ENCODE measurements at places on chromosomes 13 and 19.

DNA sequence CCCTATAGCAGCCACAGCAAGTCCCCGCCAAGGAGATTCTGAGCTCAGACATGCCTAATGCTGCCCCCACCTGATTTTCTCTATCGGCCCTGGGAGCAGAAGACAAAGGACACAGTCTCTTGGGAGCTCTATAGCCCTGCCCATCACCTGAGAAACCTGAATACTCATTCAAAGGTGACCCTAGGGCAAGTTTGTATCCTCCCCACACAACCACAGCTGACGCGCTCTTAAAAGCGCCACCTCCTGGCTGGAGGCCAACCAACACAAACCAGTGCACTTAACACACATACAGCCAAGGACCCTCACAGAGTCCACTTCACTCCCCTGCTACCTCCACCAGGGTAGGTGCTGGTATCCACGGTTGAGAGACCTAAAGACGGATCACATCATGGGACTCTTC lies 8.8 kb upstream of the IGFL4 start:
- no peaks in the 10 kb centered on the region for H3K36me3 ChIP-seq
- peaks cover 72% of the 10 kb centered on the region for H3K27me3 ChIP-seq
- H3K4me1 ChIP-seq: no peaks in the 10 kb centered on the region
- no peak overlapping the region for H3K4me3 ChIP-seq

GRCh38 chr13:22399801-22400420 lies 729.0 kb downstream of the FGF9 start:
- H3K4me3 ChIP-seq: no peak overlapping the region
- no peak for DNase-seq
- H3K27me3 ChIP-seq: no peaks in the 10 kb centered on the region
- no peaks in the 10 kb centered on the region for H3K36me3 ChIP-seq

DNA sequence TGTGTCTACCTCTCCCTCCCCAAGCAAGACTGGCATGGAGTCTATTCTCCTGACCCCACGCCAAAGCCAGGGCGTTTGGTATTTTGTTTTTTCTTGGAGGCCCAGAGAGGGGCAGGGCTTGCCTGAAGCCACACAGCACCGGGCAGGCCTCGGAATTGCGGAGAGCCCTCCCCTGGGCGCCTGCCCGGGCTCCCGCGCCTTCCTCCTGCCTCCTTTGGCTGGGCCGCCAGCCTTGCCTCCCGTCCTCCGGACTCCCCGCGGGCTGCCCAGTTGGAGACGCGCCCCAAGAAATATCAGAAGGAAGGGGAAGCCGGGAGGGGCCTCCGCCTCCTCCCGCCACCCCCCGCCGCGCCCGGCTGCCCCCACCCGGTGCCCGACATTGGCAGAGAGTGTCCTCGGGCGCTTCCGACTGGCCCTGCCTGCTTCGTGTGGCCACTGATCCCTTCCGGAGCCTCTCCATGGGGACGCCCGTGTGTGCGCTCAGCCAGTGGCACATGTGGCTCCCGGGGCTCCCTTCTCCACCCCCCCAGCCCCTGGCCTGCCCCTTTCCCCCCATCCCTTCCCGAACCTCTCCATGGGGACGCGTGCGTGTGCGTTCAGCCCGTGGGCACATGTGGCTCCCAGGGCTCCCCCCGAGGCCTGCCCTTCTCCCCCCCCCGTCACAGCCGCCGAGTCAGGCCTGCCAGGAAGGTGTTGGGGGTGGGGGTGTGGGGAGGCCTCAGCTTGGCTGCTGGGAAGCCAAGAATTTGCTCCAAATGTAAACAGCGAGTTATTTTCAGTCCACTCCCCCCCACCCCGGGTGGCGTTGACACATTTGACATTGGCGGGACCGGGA lies 37.3 kb downstream of the NFIC start:
- no peaks in the 10 kb centered on the region for H3K36me3 ChIP-seq
- peaks cover 17% of the 10 kb centered on the region for H3K27me3 ChIP-seq
- no peak overlapping the region for H3K4me3 ChIP-seq

DNA sequence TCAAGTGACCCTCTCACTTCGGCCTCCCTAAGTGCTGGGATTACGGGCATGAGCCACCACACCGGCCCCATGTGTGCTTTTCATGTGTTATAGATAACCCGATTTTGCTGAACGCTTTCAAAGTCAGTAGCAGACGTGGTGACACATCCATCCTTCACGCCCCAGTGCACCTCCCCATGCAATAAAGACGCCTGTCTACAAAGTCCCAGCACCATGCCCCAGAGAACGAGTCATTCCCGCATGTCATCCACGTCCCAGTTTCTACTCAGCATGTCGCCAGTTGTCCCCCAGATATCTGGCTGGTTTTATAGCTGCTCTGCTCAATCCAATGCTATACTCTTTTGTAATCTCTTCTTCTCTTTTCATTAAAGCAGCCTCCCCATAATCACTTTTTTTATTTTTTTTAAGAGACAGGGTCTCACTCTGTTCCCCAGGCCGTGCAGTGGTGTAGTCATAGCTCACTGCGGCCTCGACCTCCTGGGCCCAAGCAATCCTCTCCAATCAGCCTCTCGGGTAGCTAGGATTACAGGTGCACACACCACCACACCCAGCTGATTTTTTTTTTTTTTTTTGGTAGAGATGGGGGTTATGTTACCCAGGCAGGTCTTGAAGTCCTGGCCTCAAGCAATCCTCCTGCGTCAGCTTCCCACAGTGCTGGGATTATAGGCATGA lies 42.5 kb downstream of the DNM2 start:
- no peaks in the 10 kb centered on the region for H3K27me3 ChIP-seq
- no peak for DNase-seq
- peak overlapping the region; percentile 19 for H3K4me3 ChIP-seq
- peaks cover 4% of the 10 kb centered on the region for H3K36me3 ChIP-seq

GRCh38 chr13:33846303-33847062 lies 28.5 kb downstream of the RFC3 start:
- no peak overlapping the region for H3K27ac ChIP-seq
- no peaks in the 10 kb centered on the region for H3K27me3 ChIP-seq
- no peak for DNase-seq
- H3K4me1 ChIP-seq: no peaks in the 10 kb centered on the region
- H3K4me3 ChIP-seq: no peak overlapping the region

DNA sequence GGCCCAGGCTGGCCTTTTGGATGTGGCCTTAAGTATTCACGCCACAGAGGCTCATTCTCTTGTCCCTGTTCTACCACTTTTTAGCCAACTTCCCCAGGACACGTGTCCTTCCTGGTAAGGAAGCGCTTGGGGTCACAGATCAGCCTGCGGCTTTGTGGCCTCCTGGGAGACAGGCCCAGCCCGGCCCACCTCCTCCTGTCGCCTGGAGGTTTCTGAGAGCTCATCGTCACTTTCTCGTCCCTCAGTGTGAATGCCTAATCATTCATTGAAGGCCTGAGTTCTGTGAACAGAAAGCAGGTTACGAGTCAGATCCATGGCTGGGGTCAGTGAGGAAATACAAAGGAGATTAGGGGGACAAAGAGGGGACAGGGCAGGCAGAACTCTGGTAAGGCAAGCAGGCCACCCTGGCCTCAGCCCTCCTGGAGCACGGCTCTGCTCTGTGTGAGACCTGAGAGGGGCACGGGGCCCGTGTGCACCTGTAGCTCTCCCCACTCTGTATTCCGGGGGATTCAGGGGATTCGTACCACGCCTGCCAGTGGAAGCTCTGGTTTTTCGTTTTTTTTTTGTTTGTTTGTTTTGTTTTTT lies 38.6 kb upstream of the TSHZ3 start:
- H3K36me3 ChIP-seq: no peaks in the 10 kb centered on the region
- peaks cover 83% of the 10 kb centered on the region for H3K27me3 ChIP-seq
- H3K27ac ChIP-seq: peak overlapping the region; percentile 62
- DNase-seq: peak; percentile 19

- DNase-seq: no peak
- no peak overlapping the region for H3K27ac ChIP-seq
- H3K27me3 ChIP-seq: no peaks in the 10 kb centered on the region
- no peak overlapping the region for H3K4me3 ChIP-seq
- peaks cover 7% of the 10 kb centered on the region for H3K4me1 ChIP-seq
Observed at GRCh38 chr13:43648733-43649132, 138.0 kb downstream of the ENOX1 start.

- DNase-seq: no peak
- no peaks in the 10 kb centered on the region for H3K27me3 ChIP-seq
- no peak overlapping the region for H3K4me3 ChIP-seq
- peak overlapping the region; percentile 45 for H3K27ac ChIP-seq
- H3K36me3 ChIP-seq: no peaks in the 10 kb centered on the region
Observed at GRCh38 chr13:48630291-48630690, 23.4 kb upstream of the CYSLTR2 start.

DNA sequence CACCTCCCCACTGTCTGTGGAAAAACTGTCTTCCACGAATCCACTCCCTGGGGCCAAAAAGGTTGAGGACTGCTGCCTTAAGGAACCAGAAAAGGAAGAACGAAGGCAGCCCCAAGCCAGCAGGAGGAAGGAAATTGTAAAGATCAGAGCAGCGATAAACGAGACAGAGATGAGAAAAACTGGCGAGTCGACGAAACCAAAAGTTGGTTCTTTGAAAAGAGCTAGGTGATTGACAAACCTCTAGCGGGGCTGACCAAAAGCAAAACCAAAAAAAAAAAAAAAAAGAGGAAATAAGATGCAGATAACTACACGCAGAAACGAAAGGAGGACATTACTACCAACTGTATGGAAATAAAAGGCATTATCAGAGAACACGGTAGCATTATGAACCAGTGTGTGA lies 76.9 kb downstream of the GADD45B start:
- H3K4me3 ChIP-seq: no peak overlapping the region
- H3K27me3 ChIP-seq: no peaks in the 10 kb centered on the region
- H3K4me1 ChIP-seq: peaks cover 27% of the 10 kb centered on the region
- no peak overlapping the region for H3K27ac ChIP-seq

DNA sequence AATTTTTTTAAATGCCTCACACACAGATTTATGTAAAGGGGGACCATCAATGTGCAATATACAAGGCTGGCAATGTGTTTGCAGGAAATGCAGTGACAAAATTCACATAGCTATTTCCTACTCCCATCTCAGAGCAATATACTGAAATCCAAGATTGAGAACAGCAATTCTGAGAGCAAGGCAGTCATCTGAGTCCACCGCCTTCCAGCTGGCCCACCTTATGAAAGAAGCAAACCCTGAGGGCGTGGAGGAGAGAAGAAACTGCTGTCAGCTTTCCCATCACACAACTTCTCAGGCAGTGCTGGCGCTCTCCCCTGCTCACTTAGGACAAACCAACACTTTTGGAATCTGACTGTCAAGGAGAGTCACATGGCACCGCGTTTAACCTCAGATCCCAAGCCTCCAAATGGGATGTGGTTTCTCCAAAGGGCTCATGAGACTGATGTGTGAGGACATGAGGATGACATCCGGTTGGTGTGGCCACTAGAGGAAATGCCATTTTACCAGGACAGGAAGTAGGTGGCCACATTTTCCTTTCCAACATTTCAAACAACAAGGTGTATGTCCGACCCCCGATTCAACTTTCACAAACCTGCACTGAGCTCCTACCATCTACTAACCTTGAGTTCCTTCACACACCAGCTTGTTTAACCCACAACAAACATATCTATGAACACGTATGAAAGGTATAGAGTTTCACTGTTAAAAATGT lies 3.7 kb upstream of the DOCK9 start:
- DNase-seq: no peak
- no peaks in the 10 kb centered on the region for H3K27me3 ChIP-seq
- H3K4me1 ChIP-seq: peaks cover 22% of the 10 kb centered on the region
- no peak overlapping the region for H3K27ac ChIP-seq
- H3K4me3 ChIP-seq: no peak overlapping the region

DNA sequence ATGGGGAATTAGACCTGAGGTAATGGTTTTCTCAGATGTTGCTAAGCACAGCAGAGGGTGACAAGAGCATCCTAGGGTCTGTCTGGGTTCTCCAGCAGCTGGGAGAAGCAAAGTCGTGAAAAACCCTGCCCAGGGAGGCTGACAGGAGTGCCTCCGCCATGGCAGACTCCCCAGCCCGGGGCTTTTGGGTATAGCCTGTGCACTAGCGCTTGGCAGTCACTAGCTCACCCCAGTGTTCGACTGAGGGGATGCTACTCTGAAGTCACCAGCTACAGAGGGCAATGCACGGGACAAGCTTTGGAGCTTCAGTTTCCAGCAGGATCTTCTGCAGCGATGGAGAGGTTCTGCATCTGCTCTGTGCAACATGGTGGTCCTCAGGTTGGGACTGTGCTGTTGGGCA lies 87.5 kb downstream of the ING1 start:
- H3K4me1 ChIP-seq: peaks cover 15% of the 10 kb centered on the region
- no peak overlapping the region for H3K4me3 ChIP-seq
- no peak overlapping the region for H3K27ac ChIP-seq
- H3K27me3 ChIP-seq: peaks cover 5% of the 10 kb centered on the region
- no peak for DNase-seq
- no peaks in the 10 kb centered on the region for H3K36me3 ChIP-seq

- H3K4me3 ChIP-seq: peak within 1 kb of the TSS; percentile 84
- H3K36me3 ChIP-seq: peaks cover 4% of the 10 kb centered on the region
- H3K27me3 ChIP-seq: peaks cover 47% of the 10 kb centered on the region
- DNase-seq: peak; percentile 38
- H3K4me1 ChIP-seq: peaks cover 7% of the 10 kb centered on the region
Observed at GRCh38 chr19:35030257-35031071, at the start of gene SCN1B. Gene SCN1B, plus strand, starts transcription at chr19:35030470. Its CDS starts 351 bp downstream, at chr19:35030821.

DNA sequence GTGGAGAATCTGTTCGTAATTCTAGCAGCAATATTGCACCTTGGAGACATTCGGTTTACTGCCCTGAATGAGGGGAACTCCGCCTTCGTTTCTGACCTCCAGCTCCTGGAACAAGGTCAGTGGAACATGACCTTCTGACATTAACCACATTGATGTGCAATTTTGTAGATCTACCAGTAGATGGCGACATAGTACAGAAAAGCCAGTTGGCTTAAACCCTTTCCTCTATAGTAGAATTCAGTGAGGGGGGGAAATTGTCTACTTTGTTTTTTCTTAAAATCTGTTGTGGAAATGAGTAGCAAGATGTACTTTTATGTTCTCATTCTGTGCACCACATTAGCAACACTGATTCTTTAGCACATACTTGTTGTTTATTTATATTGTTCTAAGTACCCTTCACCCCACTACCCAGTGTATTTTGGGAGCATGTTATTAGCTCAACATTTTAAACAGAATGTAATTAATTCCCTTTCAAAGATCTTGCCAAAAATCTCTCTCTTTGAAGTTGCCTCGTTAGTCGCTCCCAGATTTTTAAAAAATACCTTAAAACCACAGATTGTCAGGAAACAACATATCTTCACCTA lies 332.2 kb downstream of the MYO16 start:
- DNase-seq: no peak
- H3K4me1 ChIP-seq: peaks cover 9% of the 10 kb centered on the region
- H3K27me3 ChIP-seq: no peaks in the 10 kb centered on the region
- H3K36me3 ChIP-seq: no peaks in the 10 kb centered on the region
- no peak overlapping the region for H3K4me3 ChIP-seq

GRCh38 chr19:5711713-5712161 lies 8.2 kb downstream of the LONP1 start:
- H3K36me3 ChIP-seq: no peaks in the 10 kb centered on the region
- H3K27me3 ChIP-seq: no peaks in the 10 kb centered on the region
- no peak overlapping the region for H3K4me3 ChIP-seq
- H3K27ac ChIP-seq: no peak overlapping the region
- no peak for DNase-seq
- H3K4me1 ChIP-seq: peaks cover 3% of the 10 kb centered on the region

DNA sequence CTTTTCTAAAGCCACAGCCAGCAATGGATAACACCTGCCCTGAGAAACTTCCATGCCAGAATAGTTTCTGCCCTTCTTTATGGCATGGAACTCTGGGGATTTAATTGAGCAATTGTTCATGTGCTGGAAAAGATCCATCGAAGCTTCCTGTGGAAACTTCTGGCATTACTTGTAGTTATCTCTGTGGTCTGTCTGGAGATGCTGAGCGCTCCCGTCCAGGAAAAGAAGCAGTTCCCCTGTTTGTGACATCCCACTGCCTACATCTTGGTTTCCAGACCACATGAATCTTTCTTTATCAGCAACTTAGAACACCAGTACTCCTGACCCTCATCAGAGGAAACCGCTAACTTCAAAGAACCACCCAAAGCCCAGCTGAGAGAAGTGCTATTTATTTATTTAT lies 24.6 kb downstream of the FLT1 start:
- no peaks in the 10 kb centered on the region for H3K27me3 ChIP-seq
- DNase-seq: no peak
- H3K4me3 ChIP-seq: no peak overlapping the region
- no peaks in the 10 kb centered on the region for H3K36me3 ChIP-seq
- no peak overlapping the region for H3K27ac ChIP-seq

All from neural crest cell (in vitro differentiated cells).